ENCODE measurements at places on chromosomes 2 and 18. TPM values are rescaled to one million over a fixed set of nuclear protein-coding genes. Genes with fewer than 3 reads are reported as not detected.

GRCh38 chr2:44740678-44741077 lies 200.8 kb upstream of the SIX3 start:
- H3K27me3 ChIP-seq, result no peaks in the 10 kb centered on the region
- no peaks in the 10 kb centered on the region for H3K36me3 ChIP-seq
- no peak for DNase-seq
- H3K27ac ChIP-seq, result no peak overlapping the region

Gene AMER3
- not detected for total RNA-seq

Gene LINC00305
- not detected for total RNA-seq

GRCh38 chr2:102084651-102085050 lies 57.9 kb upstream of the IL1R1 start:
- peaks cover 13% of the 10 kb centered on the region for H3K4me1 ChIP-seq
- H3K27me3 ChIP-seq, result no peaks in the 10 kb centered on the region
- H3K36me3 ChIP-seq, result no peaks in the 10 kb centered on the region
- no peak overlapping the region for H3K4me3 ChIP-seq
- H3K27ac ChIP-seq, result no peak overlapping the region
- DNase-seq, result no peak

Gene GPATCH11
- 10.0 TPM for total RNA-seq

DNA sequence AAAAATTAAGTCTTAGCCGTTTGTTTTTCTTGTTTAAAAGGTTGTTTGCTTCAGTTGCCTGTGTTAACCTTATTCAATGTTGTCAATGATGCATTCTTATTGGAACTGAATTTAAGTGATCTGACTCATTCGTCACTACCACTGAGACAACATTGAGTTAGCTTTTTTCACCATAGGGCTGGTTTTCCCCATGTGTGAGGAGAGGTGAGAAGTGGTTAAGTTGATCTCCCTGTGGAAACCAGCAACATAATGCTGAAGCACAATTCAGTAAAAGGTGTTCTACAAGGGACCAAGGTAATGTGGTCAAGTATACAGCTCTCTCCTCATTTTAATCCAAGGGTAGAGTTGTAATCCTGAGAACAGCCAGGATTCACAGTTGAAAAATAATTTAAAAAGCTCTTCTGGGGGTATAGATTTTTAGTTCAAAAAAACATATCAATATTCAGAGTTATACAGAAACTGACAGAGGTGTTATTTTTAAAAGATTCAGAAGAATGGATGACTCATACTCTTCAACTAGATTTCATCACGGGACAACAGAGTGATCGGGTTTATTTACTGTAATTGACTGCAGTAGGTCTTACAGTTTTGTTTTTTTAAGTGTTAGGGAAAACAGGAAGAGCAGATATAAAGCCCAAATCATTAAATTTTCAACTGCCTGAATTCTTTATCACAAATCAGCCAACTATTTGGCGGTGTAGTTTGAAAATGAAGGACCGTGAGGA lies 12.6 kb downstream of the NOP58 start:
- no peaks in the 10 kb centered on the region for H3K27me3 ChIP-seq
- DNase-seq, result no peak
- H3K27ac ChIP-seq, result no peak overlapping the region
- H3K36me3 ChIP-seq, result peaks cover 37% of the 10 kb centered on the region
- H3K4me1 ChIP-seq, result peaks cover 38% of the 10 kb centered on the region

Gene SOX11
- total RNA-seq, result 0.32 TPM

- no peak for DNase-seq
- H3K4me1 ChIP-seq, result peaks cover 6% of the 10 kb centered on the region
- no peaks in the 10 kb centered on the region for H3K27me3 ChIP-seq
- no peaks in the 10 kb centered on the region for H3K36me3 ChIP-seq
- no peak overlapping the region for H3K4me3 ChIP-seq
Measured at GRCh38 chr2:23828986-23829385, 97.9 kb downstream of the ATAD2B start.

DNA sequence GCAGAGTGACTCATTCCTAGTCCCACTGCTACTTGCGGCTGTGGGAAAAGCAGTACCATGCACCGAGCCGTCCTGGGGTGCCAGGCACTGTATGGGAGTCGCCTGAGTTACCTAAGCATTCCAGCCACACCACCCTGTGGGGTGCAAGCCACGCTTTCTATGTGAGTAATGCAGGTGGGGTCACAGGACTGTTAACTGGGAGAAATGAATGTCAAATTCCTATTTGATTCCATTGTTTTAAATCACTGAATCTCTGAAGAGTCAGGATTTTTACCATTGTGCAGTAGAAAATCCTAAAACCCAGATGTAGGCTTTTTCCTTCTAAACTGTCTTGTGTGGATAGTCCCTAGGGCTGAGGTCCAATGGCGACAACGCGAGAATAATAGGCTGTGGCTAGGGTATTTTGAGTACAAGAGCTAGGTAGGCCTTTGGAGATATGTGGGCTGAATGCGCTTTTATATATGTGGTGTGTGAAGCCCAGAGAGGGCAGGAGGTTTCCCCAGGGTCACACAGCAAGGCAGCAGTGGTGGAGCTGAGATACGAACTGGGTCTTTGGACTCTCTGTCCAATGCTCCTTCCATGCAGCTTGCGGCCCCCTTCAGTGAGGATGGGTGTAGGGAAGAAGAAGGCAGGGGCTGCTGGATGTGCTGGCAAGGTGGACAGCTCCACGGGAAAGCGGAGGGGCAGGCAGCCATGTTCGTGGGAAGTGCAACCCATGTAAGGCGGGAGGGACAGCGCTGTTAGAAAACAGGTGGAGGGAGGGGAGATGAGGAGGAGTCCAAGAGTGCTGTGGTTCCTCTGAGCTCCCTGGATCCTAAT lies 83.2 kb downstream of the DDX1 start:
- peaks cover 3% of the 10 kb centered on the region for H3K27me3 ChIP-seq
- H3K27ac ChIP-seq, result no peak overlapping the region
- no peak overlapping the region for H3K4me3 ChIP-seq
- H3K36me3 ChIP-seq, result no peaks in the 10 kb centered on the region
- DNase-seq, result no peak

- H3K4me1 ChIP-seq, result no peaks in the 10 kb centered on the region
- DNase-seq, result no peak
- no peaks in the 10 kb centered on the region for H3K27me3 ChIP-seq
- no peak overlapping the region for H3K4me3 ChIP-seq
- H3K36me3 ChIP-seq, result no peaks in the 10 kb centered on the region
Measured at GRCh38 chr2:205580212-205580987, 101.9 kb upstream of the NRP2 start.

DNA sequence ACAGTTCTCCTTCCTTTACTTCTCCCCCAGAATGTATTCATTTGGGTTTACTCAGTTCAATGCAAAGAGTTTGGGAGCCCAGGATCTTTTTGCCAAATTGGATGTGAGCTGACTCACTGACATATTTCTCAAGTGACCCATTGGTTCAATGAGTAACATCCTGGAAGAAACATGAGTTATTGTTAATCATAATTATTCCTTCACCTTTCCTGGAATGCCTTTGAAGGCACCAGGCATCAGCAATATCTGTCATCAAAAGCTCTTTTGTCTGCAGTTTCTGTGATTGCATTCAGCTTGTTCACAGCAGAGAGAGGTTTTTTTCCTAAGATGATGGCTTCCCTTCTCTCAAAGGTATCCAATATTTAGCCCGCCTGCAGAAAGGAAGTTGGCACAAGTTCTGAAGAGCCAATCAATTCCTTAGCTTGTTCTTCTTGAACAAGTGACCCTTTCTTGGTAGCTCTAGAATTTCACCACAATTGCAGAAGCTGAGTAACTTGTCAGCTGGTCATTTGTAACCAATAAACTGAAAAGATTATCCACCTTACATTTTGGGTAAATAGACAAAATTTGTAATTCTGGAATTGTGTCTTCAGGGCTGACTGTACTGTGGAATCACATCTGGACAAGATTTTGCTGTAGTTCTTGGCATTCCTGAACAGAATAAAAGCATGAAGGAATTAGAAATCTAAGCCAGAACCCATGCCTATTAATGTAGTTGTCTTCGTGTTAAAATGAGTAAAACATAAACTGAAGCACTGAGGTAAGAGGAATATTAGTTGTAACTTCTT lies 72.2 kb upstream of the TMEM17 start:
- no peak overlapping the region for H3K27ac ChIP-seq
- no peaks in the 10 kb centered on the region for H3K4me1 ChIP-seq
- no peaks in the 10 kb centered on the region for H3K27me3 ChIP-seq
- no peak for DNase-seq
- H3K36me3 ChIP-seq, result no peaks in the 10 kb centered on the region

DNA sequence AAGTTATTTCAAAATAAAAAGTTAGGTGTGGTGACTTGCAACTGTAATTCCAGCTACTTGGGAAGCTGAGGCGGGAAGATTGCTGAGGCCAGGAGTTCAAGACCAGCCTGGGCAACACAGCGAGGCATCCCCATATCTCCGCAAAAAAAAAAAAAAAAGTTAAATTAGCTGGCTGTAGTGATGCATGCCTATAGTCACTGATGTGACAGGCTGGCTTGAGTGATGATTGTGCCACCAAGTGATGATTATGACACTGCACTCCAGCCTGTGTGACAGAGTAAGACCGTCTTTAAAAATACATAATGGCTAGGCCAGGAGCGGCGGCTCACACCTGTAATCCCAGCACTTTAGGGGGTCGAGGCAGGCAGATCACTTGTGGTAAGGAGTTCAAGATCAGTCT lies 11.5 kb downstream of the SMPD4 start:
- no peaks in the 10 kb centered on the region for H3K4me1 ChIP-seq
- peaks cover 81% of the 10 kb centered on the region for H3K36me3 ChIP-seq
- no peak overlapping the region for H3K4me3 ChIP-seq
- no peak overlapping the region for H3K27ac ChIP-seq

Gene TXNDC2
- 0.37 TPM for total RNA-seq

DNA sequence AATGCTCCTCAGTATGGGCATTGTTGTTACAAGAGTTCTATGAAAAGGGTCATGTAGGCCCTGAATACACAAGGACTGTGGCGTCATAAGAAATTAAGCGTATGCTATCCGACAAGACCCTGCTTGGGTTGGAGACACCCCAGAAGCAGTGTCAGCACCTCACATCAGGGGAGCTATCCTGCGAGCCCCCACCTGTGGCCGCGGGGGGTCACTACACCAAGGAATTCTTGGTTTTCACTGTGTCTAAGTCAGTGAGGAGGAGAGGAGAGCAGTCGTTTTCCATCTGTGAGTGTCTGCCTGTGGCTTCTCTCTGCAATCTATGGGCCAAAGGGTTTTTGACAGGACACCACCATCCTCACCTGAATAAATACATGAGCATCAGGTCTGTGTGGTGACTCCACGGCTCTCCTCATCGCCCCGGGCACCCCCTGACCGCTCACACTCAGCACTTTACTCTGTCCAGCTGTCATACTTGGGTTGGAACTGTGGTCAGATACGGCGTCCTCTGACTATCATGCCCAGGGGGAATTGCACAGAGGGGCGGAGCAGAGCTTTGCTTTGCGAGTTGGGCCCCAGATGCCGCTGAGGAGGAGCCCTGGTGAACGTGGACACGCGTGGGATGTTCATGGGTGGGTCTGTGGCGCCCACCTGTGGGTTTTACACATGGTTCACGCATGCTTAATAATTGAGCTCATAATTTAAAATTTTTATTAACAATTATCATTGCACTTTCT lies 235.5 kb downstream of the MYT1L start:
- H3K4me3 ChIP-seq, result no peak overlapping the region
- no peak overlapping the region for H3K27ac ChIP-seq

- no peaks in the 10 kb centered on the region for H3K27me3 ChIP-seq
- no peaks in the 10 kb centered on the region for H3K36me3 ChIP-seq
- H3K27ac ChIP-seq, result no peak overlapping the region
- no peak for DNase-seq
- H3K4me1 ChIP-seq, result no peaks in the 10 kb centered on the region
Measured at GRCh38 chr2:133952420-133952819, 301.5 kb upstream of the MGAT5 start.

Gene NBEAL1
- 23.8 TPM for total RNA-seq

GRCh38 chr2:119552902-119553301 lies 8.7 kb downstream of the CFAP221 start:
- no peak for DNase-seq
- H3K36me3 ChIP-seq, result no peaks in the 10 kb centered on the region
- no peaks in the 10 kb centered on the region for H3K4me1 ChIP-seq

- no peak overlapping the region for H3K27ac ChIP-seq
- H3K4me1 ChIP-seq, result no peaks in the 10 kb centered on the region
- no peaks in the 10 kb centered on the region for H3K27me3 ChIP-seq
- no peak for DNase-seq
Measured at GRCh38 chr2:102780467-102780866, 18.6 kb downstream of the TMEM182 start.

GRCh38 chr2:27502142-27502541 lies 5.5 kb downstream of the GCKR start:
- no peak for DNase-seq
- H3K4me3 ChIP-seq, result no peak overlapping the region
- H3K36me3 ChIP-seq, result no peaks in the 10 kb centered on the region
- H3K27ac ChIP-seq, result no peak overlapping the region

DNA sequence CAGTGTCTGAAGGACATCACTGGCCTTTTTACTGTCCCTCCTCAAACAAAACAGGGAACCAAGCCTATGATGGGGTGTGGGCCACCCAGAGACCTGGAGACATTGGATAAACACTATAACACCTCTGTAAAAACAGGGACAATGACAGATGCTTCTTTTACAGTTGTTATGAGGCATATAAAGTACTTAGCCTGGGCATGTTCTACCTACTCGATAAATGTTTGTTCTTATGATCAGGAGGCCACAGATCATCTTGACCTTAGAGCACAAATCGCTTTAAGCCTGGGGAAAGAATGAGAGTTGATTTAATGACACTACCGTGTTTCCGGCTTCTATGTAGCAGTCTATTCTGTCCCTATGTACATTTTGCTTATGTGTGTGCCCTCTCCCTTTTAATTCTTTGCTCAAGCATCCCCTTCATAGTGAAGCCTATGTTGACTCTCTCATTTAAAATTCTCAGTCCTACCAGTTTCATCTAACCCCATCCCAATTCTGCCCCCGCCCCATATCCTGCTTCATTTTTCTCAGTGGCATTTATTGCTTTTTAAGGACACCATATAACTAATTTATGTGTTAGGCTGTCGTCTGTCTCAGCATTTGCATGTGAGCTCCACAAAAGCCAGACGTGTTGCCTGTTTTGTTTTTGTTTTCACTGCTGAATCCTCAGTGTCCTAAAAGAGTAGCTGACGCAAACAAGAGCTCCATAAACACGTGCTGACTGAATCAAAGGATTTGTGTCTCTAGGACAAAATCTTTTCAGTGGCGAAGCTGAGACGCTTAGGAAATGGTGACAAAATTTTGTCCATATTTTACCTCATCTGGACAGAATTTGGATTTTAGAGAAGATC lies 182.3 kb upstream of the ST6GAL2 start:
- H3K4me3 ChIP-seq, result no peak overlapping the region
- H3K36me3 ChIP-seq, result no peaks in the 10 kb centered on the region
- no peaks in the 10 kb centered on the region for H3K4me1 ChIP-seq
- H3K27ac ChIP-seq, result no peak overlapping the region
- no peak for DNase-seq
- H3K27me3 ChIP-seq, result no peaks in the 10 kb centered on the region

Gene SLC8A1
- total RNA-seq, result 86.0 TPM

- no peaks in the 10 kb centered on the region for H3K36me3 ChIP-seq
- H3K27me3 ChIP-seq, result no peaks in the 10 kb centered on the region
- no peak for DNase-seq
Measured at GRCh38 chr2:27184115-27184514, 27.7 kb upstream of the ATRAID start.

Measured in spleen (tissue), 13 donors.